ENCODE measurements at places on chromosomes 2 and 18.

GRCh38 chr2:31811482-31811881 is 199.3 kb downstream of the MEMO1 start:
- DNase-seq: no peak

DNA sequence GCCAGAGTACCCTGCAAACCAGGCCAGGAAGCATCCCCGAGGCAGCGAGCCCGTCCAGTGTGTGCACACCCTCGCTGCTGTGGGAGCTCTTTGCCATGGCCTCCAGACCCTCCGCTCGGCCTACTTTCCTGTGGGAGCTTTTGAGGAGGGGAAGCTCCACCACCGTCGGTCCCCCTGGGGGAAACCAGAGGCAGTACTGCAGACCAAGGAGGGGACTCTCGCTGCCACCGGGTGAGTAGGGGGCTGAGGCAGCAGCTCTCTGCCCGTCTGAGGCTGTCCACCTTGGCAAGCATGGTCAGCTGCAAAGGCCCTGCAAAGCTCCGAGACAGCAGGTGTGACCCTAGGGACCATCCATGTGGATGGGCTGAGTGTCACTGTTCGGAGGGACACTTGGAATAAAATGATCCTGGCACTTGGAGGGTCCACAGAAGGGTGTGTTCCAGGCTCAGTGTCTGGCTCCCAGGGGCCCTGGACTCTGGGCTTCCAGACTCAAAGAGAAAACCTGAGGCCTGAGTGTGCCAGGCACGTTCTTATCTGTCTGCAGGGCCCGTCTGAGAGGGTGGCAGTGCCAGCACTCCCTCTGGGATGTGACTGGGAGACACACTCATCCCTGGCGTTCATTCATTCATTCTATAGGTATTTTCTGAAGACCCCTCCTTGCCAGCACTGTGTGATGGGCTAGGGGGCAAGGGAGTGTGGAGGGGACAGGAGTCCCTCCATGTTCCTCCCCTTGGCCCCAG is 282.8 kb upstream of the HS6ST1 start:
- no peak for DNase-seq

DNA sequence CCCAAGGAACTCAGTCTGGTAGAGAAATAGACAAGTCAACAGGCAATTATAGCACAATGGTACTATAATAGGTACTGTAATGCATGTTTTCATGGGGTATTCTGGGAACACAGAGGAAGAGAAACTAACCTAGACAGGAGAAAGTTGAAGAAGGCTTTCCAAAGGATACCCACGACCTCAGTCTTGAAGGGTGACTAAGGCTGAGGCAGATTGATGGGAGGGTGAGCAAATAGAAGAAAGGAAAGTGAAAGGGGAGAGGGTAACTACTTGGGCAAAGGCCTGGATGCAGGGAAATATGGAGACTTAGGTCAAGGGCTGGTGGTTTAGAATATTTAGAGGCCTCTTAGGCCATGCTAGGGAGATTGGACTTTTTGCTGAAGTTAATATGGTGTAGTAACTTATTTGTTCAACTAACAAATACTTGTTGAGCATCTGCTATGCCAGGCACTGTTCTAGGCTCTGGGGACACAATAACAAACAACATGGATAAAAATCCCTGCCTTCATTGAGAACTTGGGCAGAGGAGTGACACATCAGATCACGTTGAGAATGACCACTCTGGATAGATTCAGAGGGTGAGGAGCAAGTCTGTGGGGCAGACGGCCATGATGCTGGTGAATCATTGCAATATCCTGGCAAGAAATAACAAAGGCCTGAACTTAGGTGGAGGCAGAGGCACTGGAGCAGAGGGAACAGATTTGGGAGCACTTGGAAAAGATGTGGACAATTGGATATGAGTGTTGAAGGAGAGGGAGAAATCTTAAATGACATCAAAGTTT is 56.4 kb downstream of the PLB1 start:
- no peak for DNase-seq

GRCh38 chr2:240701736-240702639 is 10.3 kb downstream of the AQP12A start:
- no peak for DNase-seq

GRCh38 chr18:7459851-7460770 is 107.0 kb upstream of the PTPRM start:
- DNase-seq: no peak

GRCh38 chr2:226701052-226701451 is 98.6 kb downstream of the IRS1 start:
- no peak for DNase-seq

Measured in NCI-H510A (cell line).